CMK (cell line): ENCODE measurements at places on chromosomes 2 and 18.

- peak; percentile 52 for DNase-seq
Observed at GRCh38 chr2:48165070-48165753, 258.9 kb upstream of the FBXO11 start.

DNA sequence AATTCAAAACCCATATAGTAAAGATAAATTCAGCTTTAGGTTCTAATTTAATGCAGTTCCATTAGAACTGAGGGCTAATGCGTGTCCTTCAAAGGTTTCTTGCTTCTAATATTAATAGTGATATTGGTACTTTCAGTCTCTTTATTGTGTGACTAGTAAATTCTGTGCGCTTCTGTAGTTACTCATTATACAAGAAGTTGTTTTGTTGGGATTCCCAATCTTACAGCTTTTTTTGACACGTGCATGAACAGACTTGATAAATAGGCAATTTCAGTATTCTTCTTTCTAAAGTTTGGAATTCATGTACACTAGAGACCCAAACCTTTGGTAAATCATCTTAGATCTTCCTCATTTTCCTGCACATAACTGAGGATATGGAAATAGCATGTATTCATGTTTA lies 71.8 kb downstream of the HAUS1 start:
- no peak for DNase-seq

GRCh38 chr18:32303400-32303799 lies 113.6 kb downstream of the MEP1B start:
- no peak for DNase-seq

DNA sequence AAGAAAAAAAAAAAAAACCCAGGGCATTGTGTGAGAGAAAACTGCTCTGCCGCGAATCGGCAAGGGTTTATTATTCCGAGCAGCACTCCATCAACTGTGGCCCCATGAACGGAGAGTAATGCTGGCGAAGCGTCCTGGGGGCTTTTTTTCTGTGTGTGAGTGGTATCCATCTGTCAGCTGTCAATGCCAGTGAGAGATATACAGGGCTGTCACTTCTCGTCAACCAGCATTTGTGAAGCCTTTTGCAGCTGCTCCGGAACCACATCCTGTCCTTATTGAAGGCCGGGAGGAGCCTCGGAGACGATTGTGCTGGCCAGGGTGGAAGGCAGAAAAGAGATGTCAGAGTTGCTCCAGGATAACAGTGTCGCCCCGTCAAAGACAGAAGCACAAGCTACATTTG lies 356.9 kb upstream of the SMIM21 start:
- DNase-seq, result peak; percentile 20

GRCh38 chr2:145601361-145601925 lies 1081.5 kb upstream of the ZEB2 start:
- DNase-seq, result no peak

- no peak for DNase-seq
Observed at GRCh38 chr2:120360307-120360855, 14.4 kb downstream of the INHBB start.

GRCh38 chr2:190668892-190669291 lies 20.0 kb downstream of the NAB1 start:
- no peak for DNase-seq

GRCh38 chr2:134694411-134694810 lies 24.4 kb downstream of the TMEM163 start:
- no peak for DNase-seq

GRCh38 chr2:239167766-239168444 lies 232.9 kb downstream of the HDAC4 start:
- DNase-seq, result no peak

DNA sequence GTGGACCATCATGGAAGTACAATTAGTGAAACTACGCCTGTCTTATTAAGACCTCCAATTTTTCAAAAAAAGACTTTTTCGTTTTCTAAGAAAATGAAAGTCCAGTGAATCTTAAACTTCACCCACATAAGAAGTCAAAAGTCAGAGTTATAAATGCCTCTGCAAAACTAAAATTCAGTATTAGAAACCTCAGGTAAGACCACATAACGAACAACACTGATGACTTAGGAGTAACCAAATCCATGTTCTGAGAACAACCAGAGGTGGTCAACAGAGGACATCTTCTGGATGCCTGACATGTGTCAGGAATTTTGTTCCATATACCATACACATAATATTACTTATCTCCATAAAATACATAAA lies 62.4 kb downstream of the RPL31 start:
- no peak for DNase-seq

- no peak for DNase-seq
Observed at GRCh38 chr2:2701813-2702212, 370.7 kb upstream of the MYT1L start.

- DNase-seq, result no peak
Observed at GRCh38 chr2:126733795-126734194, 77.8 kb downstream of the GYPC start.

DNA sequence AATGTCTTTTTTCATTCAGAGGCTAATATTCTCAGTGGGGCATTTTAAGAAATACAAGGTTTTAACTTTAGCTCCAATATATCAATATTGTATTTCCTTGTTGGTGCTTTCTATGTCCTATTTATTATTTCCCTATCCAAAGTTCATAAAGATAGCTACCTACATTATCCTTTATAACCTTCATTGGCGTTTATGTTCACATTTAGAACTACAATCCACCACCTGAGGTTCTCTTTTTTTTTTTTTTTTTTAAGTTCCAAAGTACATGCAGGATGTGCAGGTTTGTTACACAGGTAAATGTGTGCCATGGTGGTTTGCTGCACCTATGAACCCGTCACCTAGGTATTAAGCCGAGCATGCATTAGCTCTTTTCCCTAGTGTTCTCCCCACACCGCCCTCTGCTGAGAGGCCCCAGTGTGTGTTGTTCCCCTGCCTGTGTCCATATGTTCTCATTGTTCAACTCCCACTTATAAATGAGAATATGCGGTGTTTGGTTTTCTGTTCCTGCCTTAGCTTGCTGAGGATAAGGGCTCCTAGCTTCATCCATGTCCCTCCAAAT lies 694.6 kb downstream of the SUCLG1 start:
- DNase-seq, result no peak

DNA sequence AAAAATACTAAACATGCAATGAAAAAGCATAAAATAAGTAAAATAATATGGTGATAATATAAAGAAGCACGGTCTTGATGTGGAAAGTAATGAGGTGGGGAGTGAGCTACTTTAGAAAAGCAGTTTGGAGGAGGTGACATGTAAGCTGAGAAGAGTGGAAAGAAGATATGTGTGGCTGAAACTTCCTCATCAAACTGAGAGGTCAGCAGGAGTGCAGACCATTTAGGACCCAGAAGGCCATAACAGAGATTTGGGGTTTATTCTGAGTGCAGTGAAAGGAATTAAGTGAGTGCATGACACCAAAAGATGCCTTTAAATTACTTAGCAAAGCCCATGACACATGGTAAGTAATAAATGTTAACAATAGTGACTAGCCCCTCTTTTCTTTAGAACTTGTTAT lies 24.4 kb upstream of the TMEM182 start:
- no peak for DNase-seq

- DNase-seq, result peak; percentile 96
Observed at GRCh38 chr2:170013802-170014551, 164.0 kb upstream of the MYO3B start.

GRCh38 chr2:220512419-220512818 lies 885.0 kb downstream of the SLC4A3 start:
- no peak for DNase-seq

GRCh38 chr2:44314362-44314761 lies 39.1 kb downstream of the SLC3A1 start:
- no peak for DNase-seq

GRCh38 chr18:23324056-23324811 lies 128.9 kb upstream of the RIOK3 start:
- DNase-seq, result no peak

DNA sequence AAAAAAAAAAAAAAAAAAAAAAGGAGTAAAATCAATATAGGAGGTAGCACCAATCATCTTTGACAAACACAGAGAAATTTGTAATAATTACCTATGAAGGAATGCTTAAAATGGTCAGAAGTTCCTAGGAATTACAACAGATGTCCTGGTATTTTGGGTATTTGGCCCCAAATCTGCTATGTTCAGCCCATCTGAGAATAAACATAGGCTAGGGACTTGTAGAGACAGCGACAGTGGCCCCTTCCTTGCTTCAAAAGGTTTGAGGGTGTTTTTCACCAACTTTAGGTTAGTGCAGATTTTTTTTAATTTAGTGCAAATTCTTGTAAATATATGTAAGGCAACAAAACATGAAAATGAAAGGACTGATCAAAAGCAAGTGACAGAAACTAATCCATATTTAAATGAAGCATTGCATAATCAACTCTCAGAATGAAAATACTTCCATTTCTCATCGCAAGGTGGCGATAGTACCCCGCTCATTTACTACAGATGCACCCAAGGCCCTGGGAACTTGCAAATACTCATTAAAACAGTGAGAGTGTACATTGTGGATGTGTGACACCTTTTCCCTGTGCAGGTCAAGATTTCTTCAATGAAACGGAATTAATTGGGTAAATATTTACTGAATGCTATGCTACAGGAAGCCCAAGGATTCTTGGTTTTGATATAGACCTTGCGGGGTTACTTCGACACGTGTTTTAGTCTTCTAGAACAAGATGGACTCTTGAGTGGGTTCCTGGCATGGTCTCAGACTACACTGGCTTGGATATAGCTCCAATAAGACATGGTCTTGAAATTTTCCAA lies 44.6 kb downstream of the FAM124B start:
- DNase-seq, result no peak

DNA sequence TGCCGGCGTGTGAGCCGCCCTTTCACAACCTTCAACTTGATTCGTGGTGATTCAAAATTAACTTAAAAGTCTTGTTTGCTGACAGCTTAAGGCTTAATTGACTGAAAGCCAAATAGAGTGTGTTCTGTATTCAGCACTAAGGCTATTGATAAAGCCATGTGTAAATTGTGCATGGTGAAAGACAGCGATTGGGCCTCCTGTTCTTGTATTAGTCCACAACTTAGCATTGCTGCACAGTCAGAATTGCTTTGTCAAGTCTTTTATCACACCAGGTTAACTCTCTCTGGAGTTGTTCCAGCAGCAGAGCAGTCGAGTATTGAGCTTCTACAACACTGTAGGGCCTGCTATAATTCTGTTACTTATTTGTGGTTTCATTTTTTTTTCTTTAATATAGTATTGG lies 210.1 kb downstream of the WDR7 start:
- no peak for DNase-seq

GRCh38 chr2:101551336-101551888 lies 76.5 kb upstream of the RFX8 start:
- DNase-seq, result no peak

- DNase-seq, result no peak
Observed at GRCh38 chr2:3396920-3397559, 17.5 kb downstream of the TRAPPC12 start.

GRCh38 chr2:224938651-224939182 lies 103.6 kb downstream of the DOCK10 start:
- no peak for DNase-seq

- no peak for DNase-seq
Observed at GRCh38 chr18:7990670-7991069, 423.6 kb downstream of the PTPRM start.

GRCh38 chr2:182910965-182911364 lies 44.5 kb upstream of the FRZB start:
- no peak for DNase-seq

DNA sequence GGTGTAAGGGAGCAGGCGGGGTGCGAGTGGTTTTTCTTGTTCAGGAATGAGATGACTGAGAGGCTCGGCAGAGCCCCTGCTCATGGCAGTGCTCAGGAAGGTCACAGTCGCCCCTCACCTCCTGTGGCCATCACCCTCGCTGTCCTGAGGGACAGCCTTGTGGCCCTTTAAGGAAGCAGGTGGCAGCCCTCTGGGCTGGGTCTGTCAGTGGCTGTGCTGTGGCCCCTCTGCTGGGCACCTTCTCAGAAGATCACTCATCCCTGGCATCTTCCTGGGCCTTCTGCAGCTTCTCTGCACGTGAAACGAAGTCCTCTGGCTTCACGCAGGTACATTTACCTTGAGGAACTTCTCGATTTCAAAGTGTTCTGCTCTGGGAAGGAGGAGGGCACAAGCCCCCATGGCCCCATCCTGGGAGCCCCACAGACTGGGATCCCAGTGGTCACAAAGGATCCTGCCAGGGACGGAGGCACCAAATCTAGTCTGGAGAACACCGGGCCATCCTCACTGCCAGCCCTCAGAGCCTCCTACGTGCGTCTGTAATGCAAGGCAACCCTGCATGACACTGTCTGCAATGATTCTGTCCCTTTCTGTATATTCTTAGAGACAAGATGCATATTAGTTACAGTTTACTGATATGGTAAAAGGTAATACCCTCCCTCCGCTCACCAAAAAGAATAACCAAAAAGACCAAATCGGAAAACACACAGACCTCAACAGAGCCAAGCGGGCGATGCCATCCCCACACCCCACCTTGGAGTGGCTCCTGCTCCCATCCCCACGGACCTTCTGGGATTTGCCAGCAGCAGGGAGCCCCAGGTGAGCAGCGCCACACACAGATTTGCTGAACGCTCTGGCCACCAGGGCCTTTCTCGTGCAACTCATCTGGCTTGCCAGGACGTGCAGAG lies 25.9 kb upstream of the FAHD2A start:
- DNase-seq, result no peak

DNA sequence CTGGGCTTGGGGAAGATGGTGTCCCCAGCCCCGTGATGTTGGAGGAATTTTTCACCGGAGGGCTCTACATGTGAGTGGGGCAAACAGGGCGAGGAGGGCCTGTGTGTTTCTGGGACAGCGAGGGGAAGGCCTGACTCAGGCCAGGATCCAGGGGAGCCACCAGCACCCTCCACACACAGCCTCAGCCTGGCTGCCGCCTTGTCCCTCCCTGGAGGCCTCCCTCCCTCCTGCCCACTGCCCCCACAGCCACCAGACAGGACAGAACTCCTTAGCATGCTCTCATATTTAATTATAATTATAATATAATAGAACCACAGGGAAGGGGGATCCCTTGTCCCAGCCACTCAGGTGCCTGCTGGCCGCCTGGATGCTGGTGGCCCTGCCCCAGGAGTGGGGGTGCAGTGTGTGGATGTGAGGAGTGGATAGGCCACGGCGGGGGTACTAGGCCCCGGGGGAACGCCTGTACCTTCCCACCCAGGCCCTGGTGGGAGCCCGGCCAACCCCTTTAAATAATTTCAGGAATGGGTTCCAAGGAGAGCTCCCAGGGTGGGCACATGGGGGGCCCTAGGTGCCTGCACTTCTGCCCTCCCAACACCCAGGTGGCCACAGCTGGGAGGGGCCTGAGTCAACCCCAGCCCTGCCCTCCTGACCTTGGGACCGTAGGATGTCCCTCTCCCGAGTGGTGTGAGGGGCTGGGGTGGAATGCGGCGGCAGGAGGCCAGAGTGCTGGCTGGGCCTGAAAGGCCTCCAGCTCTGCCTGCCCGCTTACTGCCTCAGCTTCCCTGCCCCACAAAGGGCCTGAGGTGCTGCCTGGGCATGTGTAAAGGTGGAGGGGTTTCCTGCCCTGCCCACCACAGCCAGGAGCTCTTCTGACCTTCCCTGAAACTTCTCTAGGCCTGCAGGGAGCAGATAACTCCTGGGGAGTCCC lies 8.8 kb downstream of the PDCD1 start:
- DNase-seq, result no peak
